Hair follicle dermal papilla cell (primary cell): ENCODE measurements at places on chromosomes 5 and 9. TPM values are rescaled to one million over a fixed set of nuclear protein-coding genes. Genes with fewer than 3 reads are reported as not detected.

Gene SLC36A3
- total RNA-seq = not detected in 2 replicates

Gene BRIX1
- 23.4 and 24.5 TPM in 2 replicates for total RNA-seq

Gene PFN3
- not detected in 2 replicates for total RNA-seq

Gene SPOCK1
- 6.2 and 11.5 TPM in 2 replicates for total RNA-seq

Gene CDH18
- 0.32 TPM in 1 of 2 replicates, not detected in the other for total RNA-seq

Gene ZFP2
- total RNA-seq = 1.3 TPM in 2 replicates

Gene CYLC2
- total RNA-seq = not detected in 2 replicates

Gene ACOT12
- not detected in 2 replicates for total RNA-seq

Gene PAEP
- total RNA-seq = not detected in 2 replicates

Gene ABCA1
- 62.4 and 77.1 TPM in 2 replicates for total RNA-seq

Gene NR4A3
- total RNA-seq = 0.24 and 0.65 TPM in 2 replicates

Gene FAT2
- total RNA-seq = 6.6 and 21.9 TPM in 2 replicates

Gene MCIDAS
- not detected in 2 replicates for total RNA-seq

Gene PCDHB10
- 0.81 and 0.97 TPM in 2 replicates for total RNA-seq

Gene LCN1
- not detected in 2 replicates for total RNA-seq

Gene ESM1
- total RNA-seq = 0.16 and 0.73 TPM in 2 replicates

Gene PCDHGB5
- total RNA-seq = 28.4 and 32.7 TPM in 2 replicates

Gene INSL4
- total RNA-seq = not detected in 2 replicates

Gene PDE8B
- total RNA-seq = under 0.01 TPM in 2 replicates

Gene RANBP3L
- total RNA-seq = 2.3 and 2.7 TPM in 2 replicates

Gene ZNF454
- 0.85 and 3.4 TPM in 2 replicates for total RNA-seq

Gene JAK2
- total RNA-seq = 9.4 and 14.4 TPM in 2 replicates

Gene LRRC70
- 1.2 and 1.5 TPM in 2 replicates for total RNA-seq

Gene CNTRL
- 5.3 and 5.8 TPM in 2 replicates for total RNA-seq

Gene OR2S2
- total RNA-seq = 0.32 TPM in 1 of 2 replicates, not detected in the other

Gene SLC6A7
- total RNA-seq = 0.16 TPM in 1 of 2 replicates, not detected in the other

Gene BHMT2
- 12.4 and 17.5 TPM in 2 replicates for total RNA-seq

Gene TRAF1
- total RNA-seq = 1.5 TPM in 2 replicates

Gene PCDHGA11
- total RNA-seq = 14.6 and 19.8 TPM in 2 replicates

Gene TMC1
- total RNA-seq = 0.85 and 1.5 TPM in 2 replicates

Gene EGFLAM
- total RNA-seq = 1.6 and 2.3 TPM in 2 replicates

Gene PCDHA9
- total RNA-seq = 0.16 and 0.36 TPM in 2 replicates

Gene SCGB3A2
- not detected in 2 replicates for total RNA-seq

Gene NEUROG1
- not detected in 2 replicates for total RNA-seq

Gene FREM1
- total RNA-seq = 0.61 and 0.97 TPM in 2 replicates
